ENCODE measurements at places on chromosomes 6 and 20. TPM values are rescaled to one million over a fixed set of nuclear protein-coding genes. Genes with fewer than 3 reads are reported as not detected.

TFAP2C gene
- total RNA-seq, result not detected

EDN3 gene
- not detected for total RNA-seq

ULBP1 gene
- total RNA-seq, result 0.09 TPM

UQCC2 gene
- 27.3 TPM for total RNA-seq

MYT1 gene
- not detected for total RNA-seq

SEL1L2 gene
- not detected for total RNA-seq

UBD gene
- total RNA-seq, result not detected

CDH26 gene
- total RNA-seq, result 0.09 TPM

MMP24 gene
- total RNA-seq, result 1.0 TPM

EDN1 gene
- 2.8 TPM for total RNA-seq
